EL (cell line): ENCODE measurements at places on chromosomes 11 and 22.

DNA sequence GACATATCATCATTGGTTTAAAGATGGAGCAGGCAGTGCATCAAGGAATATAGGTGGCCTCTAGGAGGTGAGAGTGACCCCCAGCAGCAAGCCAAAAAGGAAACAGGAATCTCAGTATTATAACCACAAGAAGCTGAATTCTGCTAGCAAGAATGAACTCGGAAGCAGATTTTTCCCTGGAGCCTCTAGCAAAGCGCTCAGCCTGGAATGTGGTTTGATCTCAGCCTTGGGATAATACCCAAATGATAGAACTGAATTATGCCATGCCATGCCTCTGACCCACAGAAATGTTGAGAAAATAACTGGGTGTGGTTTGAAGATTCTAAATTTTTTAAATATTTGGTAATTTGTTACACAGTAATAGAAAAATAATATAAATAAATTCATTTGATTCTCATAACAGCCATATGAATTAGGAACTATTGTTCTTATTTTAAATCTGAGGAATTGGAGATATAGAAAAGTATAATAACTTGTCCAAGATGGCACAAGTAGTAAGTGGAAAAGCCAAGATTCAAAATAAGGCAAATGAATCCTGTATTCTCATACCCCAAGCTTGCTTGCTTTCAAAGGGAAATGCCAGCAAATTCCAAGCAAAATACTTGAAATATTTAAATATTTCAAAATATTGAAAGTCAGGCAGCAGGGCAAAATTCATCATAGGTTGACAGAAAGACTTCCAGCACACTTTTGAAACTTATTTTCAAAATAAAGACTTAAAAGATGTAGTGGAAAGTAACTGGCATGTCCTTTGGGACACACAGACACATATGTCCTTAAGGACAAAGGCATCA is 567.4 kb downstream of the KCNA4 start:
- peak; percentile 14 for DNase-seq

DNA sequence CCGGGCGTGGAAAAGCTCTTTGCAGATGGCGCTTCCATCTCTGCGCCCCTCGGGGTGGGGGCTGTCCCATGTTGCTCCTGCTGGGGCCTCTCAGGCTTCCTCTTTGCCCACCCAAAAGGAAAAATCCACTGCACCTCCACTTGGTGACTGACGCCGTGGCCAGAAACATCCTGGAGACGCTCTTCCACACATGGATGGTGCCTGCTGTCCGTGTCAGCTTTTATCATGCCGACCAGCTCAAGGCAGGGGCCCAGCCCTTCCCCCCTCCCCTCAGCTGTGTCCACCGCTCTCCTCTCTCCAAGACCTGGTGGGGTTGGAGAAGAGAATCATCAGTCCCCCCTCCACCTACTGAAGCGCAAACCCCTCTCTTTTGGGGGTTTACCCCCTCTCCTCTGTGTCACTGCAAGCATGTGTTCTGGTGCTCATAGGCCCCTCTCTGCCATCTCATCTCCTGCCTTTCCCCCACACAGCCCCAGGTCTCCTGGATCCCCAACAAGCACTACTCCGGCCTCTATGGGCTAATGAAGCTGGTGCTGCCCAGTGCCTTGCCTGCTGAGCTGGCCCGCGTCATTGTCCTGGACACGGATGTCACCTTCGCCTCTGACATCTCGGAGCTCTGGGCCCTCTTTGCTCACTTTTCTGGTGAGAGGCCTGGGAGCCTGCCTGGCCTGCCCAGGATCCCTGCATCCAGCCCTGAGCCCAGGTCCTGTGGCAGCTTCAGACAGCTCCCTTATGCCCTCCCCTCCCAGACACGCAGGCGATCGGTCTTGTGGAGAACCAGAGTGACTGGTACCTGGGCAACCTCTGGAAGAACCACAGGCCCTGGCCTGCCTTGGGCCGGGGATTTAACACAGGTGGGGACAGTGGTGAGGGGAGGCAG is 1.8 kb downstream of the LARGE2 start:
- DNase-seq, result no peak

GRCh38 chr11:100095809-100096208 is 591.3 kb upstream of the ARHGAP42 start:
- no peak for DNase-seq

- DNase-seq, result no peak
Observed at GRCh38 chr11:116888884-116889549, 51.6 kb upstream of the APOA1 start.

DNA sequence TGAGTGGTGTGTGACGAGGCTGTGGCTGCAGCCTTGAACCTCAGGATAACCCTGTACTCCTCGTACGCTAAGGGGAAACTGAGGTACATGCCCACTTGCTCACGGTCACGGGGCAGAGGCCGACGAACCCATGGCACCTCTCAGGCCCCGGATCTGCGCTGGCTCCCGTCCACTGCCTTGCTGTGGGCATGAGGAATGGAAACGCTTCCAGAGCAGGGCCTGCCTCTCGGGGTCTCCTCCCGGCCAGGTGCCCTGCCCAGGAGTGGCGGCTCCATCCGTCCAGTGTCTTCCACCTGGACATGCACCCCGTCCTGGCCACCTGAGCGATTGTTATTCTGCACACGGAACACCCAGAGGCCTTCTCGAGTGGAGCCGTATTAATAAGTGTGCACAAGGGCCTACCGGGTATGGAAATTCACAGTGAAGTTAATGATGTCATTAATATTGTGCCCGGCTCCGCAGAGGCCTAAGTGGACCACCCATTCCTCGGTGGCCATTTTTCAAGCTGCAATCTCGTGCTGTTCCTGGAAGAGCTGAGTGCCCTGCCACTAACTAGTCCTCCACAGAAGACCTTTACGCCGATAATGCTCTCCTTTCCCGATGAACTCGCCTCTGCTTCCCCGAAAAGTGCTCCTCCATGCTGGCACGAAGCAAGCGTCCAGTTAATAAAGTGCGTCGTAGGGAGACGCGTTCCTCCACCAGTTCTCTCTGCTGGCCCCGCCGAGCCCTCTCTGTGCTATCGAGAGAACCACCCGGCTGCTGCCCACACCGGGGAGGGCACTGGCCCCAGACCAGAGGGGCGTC is 927.9 kb downstream of the BRD1 start:
- no peak for DNase-seq

DNA sequence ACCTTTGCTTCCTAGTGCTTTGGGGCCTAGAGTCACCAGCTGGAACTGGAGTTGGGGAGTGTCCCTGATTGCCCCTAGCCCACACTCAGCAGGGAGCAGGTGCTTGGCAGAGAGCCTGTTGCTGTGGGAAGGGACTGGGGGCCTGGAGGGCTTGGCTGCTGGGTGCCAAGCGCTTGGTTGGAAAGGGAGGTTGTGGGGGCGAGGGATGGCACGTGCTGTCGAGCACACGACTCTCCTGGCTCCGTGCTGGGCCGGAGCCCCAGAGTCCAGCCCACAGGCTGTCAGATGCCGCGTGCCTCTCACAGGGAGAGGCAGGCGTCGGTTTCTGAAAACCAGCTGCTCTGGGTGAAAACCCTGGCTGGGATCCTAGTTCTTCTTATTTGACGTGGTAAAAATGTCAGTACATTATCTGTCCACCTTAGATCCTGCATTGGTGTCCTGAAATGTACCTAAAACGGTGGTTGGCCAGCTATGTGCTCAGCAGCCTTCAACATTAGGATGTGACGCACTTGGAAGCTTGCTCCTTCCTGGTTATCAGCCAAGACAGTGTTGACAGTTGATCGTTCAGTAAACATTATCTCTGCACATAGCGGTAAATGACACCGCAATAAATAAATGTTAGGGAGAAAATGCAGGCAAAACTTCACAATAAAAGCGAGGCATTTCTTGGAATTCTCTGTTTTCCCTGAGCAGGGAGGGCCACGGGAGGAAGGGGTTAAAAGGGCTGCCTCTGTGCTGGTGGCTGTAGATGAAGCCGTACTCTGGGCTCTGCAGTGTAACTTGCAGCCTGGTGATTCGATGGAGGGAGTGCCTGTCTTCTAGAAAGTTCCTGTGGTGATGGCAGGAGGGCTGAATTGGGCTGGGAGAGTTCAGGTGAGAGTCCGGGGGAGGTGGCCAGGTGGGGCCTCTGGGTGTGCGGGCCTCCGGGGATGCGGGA is 29.2 kb downstream of the GRAMD4 start:
- DNase-seq, result no peak

GRCh38 chr11:15547685-15548084 is 433.0 kb downstream of the INSC start:
- DNase-seq, result no peak

- peak; percentile 18 for DNase-seq
Observed at GRCh38 chr22:25495285-25495684, 69.2 kb upstream of the GRK3 start.

GRCh38 chr11:64062185-64063039 is 26.7 kb downstream of the FLRT1 start:
- no peak for DNase-seq

- DNase-seq, result peak; percentile 48
Observed at GRCh38 chr11:46808799-46809431, 37.2 kb downstream of the CKAP5 start.
